ENCODE measurements at places on chromosomes 2 and 18.

DNA sequence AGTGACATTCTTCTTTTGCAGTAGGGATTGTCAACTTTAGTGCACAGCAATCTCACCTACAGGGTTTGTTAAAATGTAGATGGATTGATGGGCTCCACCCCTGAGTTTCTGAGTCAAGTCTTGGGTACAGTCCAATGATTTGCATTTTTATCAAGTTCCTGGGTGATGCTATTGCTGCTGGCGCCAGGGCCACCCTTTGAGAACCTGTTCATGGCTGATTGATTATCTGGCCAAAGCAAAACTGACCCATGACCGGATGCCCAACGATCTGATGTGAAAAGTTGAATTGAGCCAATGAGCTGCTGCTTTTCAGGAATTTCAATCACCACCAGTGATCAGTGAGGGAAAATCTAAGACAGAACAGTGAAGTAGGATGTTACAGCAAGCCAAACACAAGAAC, 675.3 kb downstream of the TMEM182 start:
- no peak for DNase-seq

GRCh38 chr2:85394261-85394681, 15.9 kb downstream of the CAPG start:
- DNase-seq = no peak

DNA sequence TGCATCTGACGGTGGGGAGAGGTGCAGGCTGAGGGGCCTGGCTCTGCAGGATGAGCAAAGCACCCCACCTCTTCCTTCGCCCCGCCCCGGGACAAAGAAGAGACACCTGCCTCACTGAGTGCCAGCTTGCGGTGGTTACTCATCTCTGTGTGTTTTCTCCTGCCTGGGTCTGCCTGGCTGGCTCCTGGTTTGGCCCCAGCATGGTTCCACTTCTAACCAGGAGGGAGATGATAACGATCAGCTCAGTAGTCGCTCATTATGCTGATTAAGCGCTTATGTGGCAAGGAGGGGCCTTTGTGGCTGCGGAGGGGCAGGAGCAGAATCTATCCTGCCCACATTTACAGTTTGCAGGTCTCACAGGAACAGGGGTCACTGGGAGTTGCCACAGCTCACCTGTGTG, 68.7 kb upstream of the EDAR start:
- DNase-seq = no peak

DNA sequence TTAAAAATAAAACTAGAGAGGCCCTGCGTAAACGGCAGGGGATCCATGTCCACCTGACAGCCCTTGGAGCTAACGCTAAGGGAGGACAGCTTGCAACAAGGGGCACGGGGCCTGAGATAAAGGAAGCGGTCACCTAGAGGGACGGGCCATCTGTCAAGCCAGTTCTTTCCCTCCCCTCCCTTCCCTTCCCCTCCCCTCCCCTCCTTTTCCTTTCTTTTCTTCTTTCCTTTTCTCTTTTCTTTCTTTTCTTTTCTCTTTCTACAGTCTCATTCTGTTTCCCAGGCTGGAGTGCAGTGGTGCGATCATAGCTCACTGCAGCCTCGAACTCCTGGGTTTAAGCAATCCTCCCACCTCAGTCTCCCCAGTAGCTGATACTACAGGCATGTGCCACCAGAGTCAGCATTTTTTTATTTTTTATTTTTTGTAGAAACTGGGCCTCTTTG, 34.5 kb upstream of the CTAGE1 start:
- DNase-seq = no peak

GRCh38 chr2:240731178-240731545, 39.5 kb downstream of the AQP12A start:
- DNase-seq = no peak

- DNase-seq = no peak
These were observed 602.9 kb upstream of the RAB6C start for GRCh38 chr2:129376426-129377077.

DNA sequence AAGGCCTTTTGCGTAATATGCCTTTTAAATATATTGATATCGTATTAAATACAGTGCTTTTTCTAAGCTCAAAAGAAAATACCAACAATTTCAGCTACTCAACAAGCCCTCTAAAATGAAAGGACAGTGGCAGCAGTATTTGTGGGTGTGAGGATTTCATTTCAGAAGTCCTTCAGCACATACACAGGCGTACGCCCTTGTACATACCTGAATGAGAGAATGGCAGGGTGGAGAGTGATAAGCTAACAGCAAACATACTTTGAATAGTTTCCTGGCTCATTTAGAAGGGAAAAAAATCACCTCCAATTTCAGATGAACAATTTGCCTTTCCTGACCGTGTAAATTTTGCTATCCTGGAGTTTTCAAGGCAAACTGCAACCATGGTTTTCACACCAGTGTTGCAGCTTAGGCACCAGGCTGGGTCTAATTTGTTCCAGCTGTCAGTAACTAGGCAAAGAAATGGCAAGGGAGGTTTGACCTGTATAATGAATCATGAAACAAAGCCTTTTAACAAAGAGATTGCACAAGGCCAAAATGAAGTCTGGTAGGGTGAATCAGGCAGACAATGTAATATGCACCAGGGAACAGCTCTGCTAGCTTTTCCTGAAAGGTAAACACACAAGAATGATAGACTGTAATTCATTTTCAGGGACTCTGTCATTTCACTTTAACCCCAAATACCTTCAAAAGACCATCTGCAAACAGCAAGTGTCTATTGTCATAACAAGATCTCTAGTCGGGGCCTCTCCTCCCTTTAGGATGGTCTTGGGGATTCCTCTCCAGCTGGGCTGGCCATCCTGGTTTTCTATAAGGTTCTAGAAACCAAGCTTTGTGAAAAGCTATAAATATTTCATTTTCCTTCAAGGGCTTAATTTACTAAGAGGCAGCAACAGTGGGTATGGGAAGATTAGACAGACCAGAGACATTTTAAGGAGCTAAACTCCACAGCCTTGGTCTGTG, 11.5 kb downstream of the ANKRD29 start:
- no peak for DNase-seq

Data from CD4-positive, alpha-beta T cell treated with Interleukin-6 at 100 ng/mL for 8 hours (primary cell).